ENCODE measurements at places on chromosomes 11 and 22.

GRCh38 chr11:86608251-86608799, 64.1 kb downstream of the ME3 start:
- peak; percentile 12 for DNase-seq

- no peak for DNase-seq
Measured at GRCh38 chr11:78069465-78069864, 5.8 kb downstream of the THRSP start.

- DNase-seq, result no peak
Measured at GRCh38 chr11:126456783-126457542, 101.5 kb downstream of the ST3GAL4 start.

DNA sequence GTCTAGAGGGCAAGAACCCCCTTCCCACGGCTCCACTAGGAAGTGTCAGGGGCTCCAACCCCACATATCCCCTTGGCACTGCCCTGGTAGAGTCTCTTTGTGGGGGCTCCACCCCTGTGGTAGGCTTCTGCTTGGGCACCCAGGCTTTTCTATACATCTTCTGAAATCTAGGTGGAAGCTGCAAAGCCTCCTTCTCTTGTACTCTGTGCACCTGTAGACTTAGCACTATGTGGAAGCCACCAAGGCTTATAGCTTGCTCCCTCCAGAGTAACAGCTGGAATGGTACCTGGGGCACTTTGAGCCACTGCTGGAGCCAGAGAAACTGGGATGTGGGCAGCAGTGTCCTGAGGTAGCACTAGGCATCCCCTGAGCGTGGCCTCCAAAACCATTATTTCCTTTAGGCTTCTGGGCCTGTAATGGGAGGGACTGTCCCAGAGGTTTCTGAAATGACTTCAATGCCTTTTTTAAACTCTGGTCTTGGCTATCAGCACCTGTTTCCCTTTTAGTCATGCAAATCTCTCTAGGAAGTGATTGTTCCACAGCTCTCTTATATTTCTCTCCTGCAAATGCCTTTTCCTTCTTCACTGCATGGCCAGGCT, 68.4 kb downstream of the TRAF6 start:
- DNase-seq, result no peak

- no peak for DNase-seq
Measured at GRCh38 chr11:65979261-65979759, 17.8 kb downstream of the SART1 start.

DNA sequence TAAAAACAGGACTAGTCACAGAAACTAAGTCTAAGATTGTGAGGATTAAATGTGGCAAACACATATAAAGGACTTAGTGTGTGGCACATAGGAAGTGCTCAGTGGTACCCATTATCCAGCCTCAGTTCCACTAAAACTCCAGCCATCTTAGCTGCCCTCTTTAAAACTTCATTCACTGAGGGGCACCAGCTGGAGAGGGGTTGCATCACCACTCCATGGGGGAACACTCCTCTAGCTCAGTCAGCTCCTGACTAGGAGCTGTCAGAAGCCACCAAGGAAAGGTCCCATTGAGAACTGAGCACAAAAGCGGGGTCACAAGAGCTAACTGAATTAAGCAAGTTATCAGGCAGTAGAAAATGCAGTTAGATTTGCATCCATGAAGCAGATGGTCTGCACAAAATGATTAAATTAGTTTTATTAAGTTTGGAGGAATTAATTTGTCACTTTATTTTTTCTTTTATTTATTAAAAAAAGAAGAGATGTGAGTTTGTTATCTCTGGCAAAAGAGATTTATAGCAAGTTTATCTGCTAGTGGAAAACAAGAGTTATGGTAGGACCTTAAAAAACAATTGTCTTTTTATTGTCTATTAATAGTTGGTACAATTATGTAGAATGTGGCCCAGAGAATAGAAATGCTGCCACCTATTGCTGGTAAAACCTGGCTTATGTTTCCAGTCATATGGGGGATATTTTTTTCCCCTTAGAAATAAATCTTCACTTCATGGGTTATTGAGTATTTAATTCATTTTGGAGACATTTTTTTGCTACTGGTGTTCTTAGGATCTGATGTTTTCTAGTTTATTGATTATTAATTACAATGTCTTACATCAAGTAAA, 95.7 kb downstream of the NAV2 start:
- DNase-seq, result no peak

GRCh38 chr11:122717264-122717867, 61.8 kb downstream of the UBASH3B start:
- DNase-seq, result no peak

GRCh38 chr22:28139961-28140360, 220.9 kb upstream of the PITPNB start:
- DNase-seq, result no peak

DNA sequence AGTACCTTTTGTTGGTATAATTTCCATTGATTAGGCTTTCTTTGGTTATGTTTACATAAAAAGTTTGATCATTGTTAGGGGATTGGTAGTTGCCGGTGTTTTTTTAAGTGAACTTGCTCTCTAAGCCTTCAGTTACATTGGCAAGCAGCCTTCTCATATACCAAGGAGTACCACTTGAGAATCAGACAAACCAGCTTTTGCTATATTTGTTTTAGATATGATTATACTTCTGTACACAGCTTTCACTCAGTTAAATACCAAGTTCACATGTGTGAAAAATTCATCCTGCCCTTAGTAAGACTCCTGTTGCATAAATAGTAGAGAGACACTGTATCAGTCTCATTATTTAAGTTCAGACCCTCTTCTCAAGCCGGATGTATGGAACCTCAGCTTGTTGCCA, 22.4 kb downstream of the ALKBH3 start:
- no peak for DNase-seq

- DNase-seq, result no peak
Measured at GRCh38 chr11:76209375-76209972, 3.2 kb upstream of the WNT11 start.

DNA sequence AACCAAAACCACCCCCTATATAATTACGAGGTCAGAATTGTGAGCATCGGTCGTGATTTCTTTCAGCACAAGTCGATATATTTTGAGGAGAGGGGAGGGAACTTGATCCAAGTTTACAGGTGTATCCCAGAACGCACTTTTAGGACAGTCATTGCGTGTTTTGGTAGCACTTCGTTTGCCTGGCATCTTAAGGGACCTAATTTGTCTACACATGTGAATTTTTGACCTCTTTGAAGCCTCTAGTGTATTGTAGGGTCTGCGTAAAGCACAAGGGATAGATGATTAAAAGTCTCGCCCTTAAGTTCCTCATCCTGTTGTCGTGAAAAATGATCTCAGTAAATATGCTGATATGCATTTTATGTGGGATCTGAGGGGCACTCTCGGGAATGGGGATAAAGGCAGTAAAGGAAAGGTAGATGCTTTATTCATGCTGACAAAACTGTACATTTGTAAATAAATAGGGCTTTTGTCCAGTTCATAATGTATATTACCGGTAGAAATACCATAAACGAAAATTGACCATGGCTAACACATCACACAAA, 632 bp upstream of the CCDC34 start:
- DNase-seq, result no peak

DNA sequence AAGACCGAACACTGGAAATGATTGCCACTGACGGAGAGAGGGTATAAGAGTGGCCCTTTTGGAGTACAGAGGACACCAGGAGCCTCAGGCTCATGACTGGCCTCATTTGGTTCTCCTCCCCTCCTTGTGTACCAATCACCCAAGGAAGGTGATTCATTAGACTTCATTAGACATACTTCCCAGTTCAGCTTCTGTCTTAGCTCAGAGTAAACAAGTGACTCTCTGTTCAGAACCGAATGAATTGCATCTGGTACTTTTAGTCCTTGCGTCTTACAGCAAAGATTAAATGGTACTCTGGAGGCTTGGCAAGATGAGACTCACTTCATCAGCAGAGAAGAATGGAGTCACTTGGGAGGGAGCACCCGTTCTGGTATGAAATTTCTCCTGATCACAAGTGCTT, 75.2 kb downstream of the ZNRF3 start:
- DNase-seq, result no peak

GRCh38 chr22:36409911-36410756, 22.4 kb upstream of the MYH9 start:
- DNase-seq, result peak; percentile 61

GRCh38 chr11:65262776-65263175, 1.0 kb downstream of the POLA2 start:
- DNase-seq, result no peak

GRCh38 chr11:65557280-65558001, 718 bp downstream of the LTBP3 start:
- no peak for DNase-seq

- no peak for DNase-seq
Measured at GRCh38 chr22:20803696-20804324, 29.9 kb downstream of the SERPIND1 start.

GRCh38 chr11:98940913-98941312, 79.8 kb upstream of the CNTN5 start:
- DNase-seq, result no peak

- no peak for DNase-seq
Measured at GRCh38 chr11:132206993-132207392, 836.6 kb downstream of the NTM start.

DNA sequence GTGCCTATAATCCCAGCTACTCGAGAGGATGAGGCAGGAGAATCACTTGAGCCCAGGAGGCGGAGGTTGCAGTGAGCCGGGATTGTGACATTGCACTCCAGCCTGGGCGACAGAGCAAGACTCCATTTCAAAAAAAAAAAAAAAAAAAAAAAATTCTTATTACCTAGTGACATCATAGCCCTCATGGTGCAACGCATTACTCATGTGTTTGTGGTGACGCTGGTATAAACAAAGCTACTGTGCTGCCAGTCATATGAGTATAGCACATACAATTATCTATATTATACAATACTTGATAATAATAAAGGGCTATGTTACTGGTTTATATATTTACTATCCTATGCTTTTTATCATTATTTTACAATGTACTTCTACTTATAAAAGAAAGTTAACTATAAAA, 41.2 kb downstream of the OR2AT4 start:
- no peak for DNase-seq

DNA sequence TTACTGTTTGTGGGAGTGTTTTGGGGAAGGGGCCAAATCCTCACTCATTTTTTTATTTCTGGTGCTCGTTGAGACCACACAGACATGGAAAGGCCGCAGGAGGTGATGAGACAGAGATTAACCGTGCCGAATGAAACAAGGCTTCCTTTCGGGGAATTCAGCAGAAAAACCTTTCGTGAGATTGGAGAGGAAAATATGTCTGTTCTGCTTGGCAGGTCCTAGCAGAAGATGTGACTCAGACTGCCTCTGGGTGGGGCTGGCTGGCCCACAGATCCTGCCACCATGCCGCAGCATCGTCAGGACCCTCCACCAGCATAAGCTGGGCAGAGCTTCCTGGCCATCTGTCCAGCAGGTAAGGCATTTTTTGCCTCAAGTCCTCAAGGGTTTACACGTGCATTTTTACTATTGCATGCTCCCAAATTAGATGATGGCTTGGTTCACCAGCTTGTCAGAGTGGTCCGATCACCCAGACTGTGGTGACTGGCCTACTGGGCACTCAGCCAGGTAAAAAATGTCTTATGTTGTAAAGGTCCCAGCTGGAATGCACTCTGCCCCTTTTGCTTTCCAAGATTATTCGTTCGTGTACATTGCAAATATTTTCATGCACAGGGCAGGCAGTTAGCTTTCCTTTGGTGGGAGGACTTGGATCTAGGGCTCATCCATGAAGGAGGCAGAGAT, 1.5 kb downstream of the DDB2 start:
- peak; percentile 72 for DNase-seq

- no peak for DNase-seq
Measured at GRCh38 chr11:111698852-111699559, 67.2 kb downstream of the PPP2R1B start.

GRCh38 chr11:12831471-12832202, 157.4 kb downstream of the TEAD1 start:
- DNase-seq, result no peak

DNA sequence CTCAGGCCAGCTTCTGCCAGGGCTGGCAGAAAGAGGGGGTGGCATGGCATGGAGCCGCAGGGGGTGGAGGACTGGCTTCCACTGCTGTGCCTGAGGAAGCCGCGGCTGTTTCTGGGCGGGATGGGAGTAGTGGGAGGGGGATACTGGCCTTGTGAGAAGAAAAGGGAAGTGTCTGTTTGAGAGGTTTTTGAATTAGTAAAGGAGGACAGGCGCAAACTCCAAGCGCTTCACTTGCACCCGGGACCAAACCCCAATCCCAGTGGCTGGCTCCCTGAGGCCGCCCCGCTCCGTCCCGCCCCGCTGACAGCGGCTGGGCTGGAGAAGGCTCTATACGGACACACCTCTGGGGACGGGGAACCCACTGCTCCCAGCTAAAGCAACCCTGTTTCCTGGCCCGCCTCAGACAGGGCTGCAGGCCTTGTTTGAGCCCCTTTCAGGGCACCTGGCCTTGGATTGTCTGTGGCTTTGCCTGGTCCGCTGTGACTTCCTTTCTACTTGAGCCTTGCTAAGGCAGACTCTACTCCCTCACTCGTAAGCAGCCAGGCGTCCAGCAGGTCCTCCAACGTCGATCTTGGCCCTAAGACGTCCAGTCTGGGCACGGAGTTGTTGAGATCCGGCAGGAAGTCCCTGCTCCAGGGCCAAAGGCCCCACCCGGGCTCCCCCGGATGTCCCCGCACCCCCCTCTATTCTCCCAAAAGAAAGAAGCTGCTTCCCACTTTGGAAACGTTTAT, 2.2 kb downstream of the APOA1 start:
- no peak for DNase-seq

DNA sequence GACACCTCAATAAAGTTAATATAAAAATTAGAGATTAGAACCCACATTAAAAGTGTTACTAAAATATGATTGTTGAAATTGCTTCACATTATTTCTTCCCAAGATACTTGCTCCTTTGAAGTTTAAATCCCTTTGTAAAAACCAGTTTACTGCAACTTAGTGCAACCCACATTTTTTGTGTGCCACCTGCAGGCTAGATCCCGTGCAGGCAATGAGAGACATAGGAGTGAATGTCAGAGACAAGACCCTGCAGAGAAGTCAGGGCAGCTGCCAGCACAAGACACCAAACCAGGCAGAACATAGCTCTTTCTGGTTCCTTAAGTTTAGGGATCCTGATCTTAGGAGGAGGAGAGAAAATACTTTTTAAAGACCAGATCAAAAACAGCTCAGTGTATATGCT, 142.8 kb upstream of the MTNR1B start:
- no peak for DNase-seq

DNA sequence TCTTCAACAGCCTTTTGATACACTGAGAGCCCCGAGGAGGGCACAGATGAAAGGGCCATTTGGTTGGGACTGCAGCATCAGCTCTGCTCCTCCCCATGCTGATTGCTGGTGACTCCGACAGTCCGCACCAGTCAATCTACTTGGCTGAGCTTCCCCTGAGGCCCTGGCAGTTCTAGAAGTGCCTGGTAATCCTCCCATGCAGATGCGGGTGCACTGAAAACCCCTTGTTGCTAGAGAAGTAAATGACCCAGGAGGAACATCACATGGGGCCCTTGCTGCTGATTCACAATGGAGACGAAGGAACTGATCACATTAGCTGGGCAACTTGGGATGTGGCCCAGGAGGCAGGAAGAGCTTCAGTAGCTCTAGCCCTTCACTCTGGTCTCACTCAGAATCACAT, 35.2 kb upstream of the RIC3 start:
- no peak for DNase-seq

GRCh38 chr11:90890347-90890746, 667.5 kb upstream of the CHORDC1 start:
- DNase-seq, result no peak
